ENCODE measurements at places on chromosomes 11 and 22.

DNA sequence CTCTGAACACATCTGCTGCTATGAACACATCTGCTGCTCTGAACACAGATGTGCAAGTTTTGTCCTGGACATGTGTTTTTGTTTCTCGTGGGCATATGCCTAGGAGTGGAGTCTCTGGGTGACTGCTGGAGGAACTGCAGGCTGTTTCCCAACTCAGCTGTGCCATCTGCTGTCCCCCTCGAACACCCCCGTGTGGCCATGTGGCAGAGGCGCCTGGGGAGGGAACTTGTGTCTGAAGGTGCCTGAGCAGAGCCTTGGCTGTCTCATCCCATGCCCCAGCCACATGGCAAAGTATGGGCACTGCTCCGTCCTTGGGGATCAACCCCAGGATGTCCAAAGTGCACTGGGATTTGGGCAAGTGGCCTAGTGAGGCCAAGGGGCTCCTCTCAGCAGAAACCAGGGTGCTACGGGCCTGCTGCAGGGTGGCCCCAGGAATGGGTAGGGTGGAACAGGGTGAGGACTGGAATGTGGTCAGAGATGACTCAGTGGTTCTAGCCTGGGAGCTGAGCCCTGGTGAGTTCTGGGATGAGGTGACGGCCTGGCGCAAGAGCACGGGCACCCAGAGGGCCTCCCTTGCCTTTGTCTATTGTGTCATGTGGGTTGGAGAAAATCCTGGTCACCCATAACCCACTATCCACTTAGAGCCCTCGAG, 14.7 kb downstream of the GATD1 start:
- DNase-seq = no peak

DNA sequence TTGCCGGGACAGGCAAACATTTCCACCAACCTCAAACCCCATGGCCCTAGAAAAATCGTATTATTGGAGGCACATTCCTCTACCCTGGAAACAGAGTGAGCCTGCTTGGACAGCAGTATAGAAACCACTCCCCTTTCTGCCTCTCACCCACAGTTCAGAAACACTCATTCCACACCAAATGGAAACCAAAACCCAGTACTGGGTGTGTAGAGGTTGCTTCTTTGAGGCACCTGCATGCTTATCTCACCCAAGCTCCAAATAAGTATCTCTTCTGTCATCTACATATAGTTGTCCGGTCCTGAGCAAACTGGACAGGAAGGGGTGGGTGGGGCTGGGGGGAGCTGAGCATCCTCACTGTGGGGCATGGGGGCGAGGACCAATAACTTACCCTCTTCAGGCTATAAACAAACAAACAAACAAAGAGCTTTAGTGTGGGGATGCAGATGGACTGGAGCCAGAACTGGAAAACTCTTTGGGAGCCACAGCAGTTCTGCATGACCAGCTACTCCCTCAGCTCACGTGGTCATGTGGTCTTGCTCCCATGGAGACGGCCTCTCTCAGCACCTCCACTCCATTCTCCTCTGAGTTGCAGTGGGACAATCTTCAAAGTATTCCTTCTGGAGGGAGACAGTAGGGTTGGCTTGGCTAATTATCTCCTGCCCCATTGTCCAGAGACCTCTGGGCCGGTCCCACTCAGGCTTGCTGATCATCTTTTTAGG, 1.0 kb upstream of the PLAAT2 start:
- DNase-seq = no peak

DNA sequence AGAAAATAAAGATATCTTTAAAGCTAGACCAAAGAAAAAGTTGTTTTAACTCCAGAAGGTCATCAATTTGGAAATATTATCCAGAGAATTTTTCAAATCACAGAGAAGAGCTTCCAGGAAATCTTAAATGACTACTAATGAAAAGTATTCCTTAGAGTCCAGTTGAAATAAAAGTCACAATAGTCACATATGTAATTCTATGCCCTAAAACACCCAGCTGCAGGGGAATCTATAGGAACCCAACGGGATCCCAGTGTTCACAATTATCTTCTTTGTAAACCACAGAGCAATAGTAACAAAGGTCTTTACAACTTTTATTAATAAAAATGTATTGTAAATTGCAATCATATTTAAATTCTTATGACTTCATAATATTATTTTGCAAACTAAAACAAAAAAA, 27.1 kb downstream of the MPPED2 start:
- DNase-seq = no peak

DNA sequence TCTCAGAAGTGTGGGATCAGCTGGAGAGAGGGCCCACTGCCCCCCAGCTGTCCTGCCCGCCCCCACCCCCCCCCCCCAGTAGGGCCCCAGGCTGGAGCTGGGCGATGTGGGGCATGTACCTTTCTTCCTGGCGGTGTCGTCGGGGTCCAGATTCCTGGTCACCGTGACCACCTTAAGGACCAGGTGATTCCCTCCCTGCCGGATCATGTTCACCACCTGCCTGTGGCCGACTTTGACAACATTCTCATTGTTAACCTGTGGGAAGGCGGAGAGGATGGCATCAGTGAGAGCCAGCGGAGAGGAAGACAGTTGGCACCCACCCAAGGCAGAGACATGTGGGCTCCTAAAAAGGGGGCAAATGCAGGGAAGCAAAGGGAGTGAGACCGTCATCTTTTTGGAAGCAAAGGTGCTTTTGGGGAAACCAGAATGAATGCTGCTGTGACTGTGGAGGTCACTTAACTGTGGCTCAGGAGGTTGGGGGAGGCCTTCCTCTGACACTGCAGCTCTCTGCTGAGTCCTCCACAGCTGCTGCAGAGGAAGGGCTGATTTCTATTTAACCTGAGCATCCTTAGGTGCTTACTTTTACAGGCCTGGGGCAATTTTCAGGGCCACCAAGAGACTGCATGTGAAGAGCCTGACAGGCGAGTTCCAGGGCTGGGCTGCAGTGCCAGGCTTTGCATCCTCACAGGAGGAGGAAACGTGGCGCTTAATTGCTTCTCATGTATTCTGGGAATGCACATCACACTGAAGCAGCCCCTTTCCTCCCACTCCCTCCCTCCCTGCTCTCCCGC, 104.5 kb downstream of the CTTN start:
- DNase-seq = no peak

- no peak for DNase-seq
These were observed 318.7 kb upstream of the PITPNB start for GRCh38 chr22:28237783-28238182.

DNA sequence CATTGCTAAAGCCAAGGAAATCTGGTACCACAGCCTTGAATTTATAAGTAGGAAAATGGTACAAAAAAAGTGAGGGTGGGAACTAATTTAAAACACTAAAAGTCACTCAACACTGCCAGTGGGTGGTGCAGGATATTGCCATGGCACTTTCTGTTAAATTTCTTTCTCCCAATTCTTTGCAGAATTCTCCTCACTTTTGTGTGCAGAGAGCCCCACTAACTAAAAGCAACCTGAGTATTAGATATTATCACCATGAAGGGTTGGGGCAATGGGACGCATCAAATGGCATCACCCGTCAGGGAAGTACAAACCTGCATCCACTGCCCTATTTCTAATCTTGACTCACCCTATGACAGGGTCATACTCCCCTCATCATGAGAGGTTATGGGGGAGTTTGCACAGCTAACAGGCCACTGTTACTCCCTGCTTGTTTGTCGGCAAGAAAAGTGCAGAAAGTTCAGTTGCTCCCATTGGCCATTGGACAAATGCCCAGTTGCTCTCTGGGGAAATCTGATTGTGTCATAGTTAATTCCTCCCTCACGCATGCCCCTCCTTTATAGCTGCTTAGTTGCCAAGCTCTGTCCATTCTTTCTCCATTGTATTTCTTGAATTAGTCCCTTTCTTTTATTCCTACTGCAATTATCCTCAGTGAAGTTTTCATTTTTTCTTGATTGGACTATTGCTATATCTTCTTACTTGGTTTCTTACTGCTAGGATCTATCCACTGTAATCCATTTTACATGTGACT, 93.8 kb upstream of the BLID start:
- DNase-seq = no peak

DNA sequence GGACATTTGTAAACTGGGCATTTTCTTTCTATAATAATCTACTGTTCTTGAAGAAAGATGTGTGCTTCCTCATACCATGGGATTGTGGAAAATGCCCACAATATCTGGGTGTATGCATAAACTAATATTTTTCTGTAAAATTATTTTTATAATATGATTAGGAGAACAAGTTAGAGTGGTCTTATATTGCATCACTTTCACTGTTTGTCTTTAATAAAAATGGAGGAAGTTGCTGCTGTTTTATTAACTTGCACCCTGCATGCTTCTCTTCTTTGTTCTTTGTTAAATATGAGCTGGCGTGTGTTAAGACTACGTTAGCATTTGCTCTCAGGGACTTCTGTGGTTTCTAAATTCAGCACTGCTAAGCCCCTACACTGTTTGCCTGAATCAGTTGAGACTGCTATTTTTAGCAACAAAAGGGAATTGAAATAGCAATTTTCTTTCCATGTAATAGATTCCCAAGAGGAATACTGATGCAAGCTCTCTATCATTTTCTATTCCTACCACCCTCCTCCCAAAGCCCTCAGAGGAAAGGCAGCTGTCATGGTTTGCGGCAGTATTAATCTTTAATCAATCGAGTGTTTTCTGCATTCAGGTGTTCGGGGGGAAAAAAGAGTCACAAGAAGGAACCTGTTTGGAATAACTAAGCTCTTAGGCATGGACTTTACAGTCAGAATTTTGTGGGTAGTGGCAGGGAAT, 56.1 kb downstream of the HSD17B12 start:
- no peak for DNase-seq

GRCh38 chr22:41660416-41660815, 28.3 kb downstream of the SNU13 start:
- DNase-seq = no peak

DNA sequence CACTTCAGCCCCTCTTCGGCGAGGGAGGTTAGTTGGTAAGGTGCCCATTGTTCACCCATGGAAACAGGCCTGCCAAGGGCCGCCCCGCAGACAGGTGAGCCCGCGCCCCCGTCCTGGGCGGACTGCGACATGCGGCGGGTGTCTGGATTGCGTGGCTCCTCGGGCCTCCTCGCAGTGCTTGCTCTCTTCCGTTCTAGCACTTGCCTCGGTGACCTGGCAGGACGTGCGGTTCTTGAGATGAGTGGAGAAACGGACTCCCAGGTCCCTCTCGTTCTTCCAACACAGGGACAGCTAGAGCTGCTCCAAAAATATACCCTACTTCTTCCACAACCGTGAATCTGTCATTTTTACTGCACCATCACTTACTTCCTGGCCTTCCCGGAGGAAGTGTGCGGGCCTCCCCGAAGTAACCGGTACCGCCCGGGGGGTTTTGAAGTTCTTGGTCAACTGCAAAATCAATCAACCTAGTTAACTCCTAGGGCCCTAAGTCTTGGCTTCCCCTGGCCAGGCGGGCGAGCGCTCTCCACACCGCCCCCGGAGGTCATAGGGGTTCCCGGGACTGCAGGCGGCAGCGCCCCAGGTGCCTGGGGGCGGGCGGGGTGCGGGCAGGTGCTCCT, 745 bp upstream of the ZBTB44 start:
- peak; percentile 34 for DNase-seq

GRCh38 chr22:37663521-37664140, 5.1 kb downstream of the PDXP start:
- no peak for DNase-seq

GRCh38 chr11:15580056-15580774, 465.5 kb downstream of the INSC start:
- no peak for DNase-seq

DNA sequence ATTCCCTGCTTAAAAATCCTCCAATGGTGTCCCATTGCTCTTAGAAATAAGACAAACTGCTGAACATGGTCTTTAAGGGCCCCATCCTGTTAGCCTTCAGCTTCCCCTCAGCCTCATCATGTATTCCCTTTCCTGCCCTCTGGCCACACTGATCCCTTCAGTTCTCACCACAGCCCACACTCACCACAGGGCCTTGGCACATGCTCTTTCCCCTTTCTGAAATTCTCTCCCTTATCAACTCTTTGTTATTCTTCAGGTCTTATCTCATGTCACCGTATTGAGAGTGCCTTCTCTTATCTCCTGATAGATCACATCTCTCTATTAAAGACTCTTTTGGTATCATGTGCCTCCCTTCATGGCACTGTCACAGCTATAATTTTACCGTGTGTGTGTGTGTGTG, 167.8 kb upstream of the MPPED2 start:
- DNase-seq = no peak

DNA sequence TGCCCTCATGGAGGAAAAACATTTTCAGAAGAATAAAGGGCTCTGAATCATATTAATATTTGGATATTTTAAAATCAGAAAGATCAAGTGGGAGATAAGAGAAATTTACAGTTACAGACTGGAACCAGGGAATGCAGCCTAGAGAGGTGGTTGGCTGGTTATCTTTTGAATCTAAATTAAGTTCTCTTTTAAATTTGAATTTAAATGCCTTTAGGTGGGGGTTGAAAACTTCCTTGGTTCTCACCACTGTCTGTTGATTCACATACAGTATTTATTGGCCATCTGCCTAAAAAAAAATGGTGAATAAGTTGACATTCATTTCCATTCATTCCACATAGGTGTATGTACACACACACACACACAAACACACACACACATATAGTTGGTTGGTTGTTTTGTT, 35.7 kb upstream of the PTPRJ start:
- no peak for DNase-seq

- no peak for DNase-seq
These were observed 65.6 kb downstream of the LDLRAD3 start for GRCh38 chr11:36009473-36009872.

GRCh38 chr11:130246738-130247137, 68.0 kb downstream of the ZBTB44 start:
- DNase-seq = no peak

GRCh38 chr11:76388408-76388807, 7.3 kb downstream of the GVQW3 start:
- no peak for DNase-seq

DNA sequence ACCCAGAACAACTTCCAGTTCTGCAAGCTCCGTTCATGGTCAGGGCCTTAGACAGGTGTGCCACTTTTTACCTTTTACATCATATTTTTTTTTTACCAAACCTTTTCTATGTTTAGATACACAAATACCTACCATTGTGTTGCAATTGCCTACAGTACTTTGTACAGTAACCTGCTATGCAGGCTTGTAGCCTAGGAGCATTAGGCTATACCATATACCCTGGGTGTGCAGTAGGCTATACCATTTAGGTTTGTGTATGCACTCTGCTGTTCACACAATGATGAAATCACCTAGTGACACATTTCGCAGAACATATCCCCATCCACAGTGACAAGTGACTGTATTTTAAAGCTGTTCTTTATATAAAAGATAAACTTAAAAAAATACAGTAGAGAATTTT, 29.6 kb downstream of the APIP start:
- DNase-seq = no peak

All from activated T-cell treated with anti-CD3 and anti-CD28 coated beads for 48 hours (primary cell).